Activated naive CD8-positive, alpha-beta T cell treated with anti-CD3 and anti-CD28 coated beads for 36 hours (primary cell): ENCODE measurements at places on chromosomes 6 and 20. TPM values are rescaled to one million over a fixed set of nuclear protein-coding genes. Genes with fewer than 3 reads are reported as not detected.

DNA sequence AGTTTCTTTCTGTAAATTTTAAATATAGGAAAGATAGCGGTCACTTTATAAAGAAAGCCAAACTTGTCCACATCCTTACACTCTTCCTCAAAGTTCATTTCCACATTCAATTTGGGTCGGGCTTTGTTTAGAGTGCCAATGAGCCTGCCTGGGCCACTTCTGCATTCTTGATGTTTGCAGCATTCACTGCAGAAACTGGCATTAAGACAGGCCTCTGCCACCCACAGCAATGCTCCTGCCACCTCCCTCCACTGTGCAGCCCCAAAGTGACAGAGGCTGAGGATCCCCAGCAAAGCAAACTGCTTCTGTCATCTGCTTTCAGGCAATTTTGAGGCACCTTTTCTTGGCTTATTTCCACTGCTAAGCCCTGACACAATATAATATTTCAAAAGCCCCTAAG, 61.2 kb downstream of the TNFAIP3 start:
- peak overlapping the region; percentile 60 for H3K4me3 ChIP-seq
- DNase-seq, result peak; percentile 49
- H3K36me3 ChIP-seq, result peaks cover under 1% of the 10 kb centered on the region
- peak overlapping the region; percentile 98 for H3K27ac ChIP-seq
- no peaks in the 10 kb centered on the region for H3K27me3 ChIP-seq

Gene RAET1G
- total RNA-seq, result not detected

- H3K4me1 ChIP-seq, result peaks cover 46% of the 10 kb centered on the region
- peaks cover 13% of the 10 kb centered on the region for H3K36me3 ChIP-seq
- H3K4me3 ChIP-seq, result no peak overlapping the region
- no peak overlapping the region for H3K27ac ChIP-seq
Observed at GRCh38 chr6:157747370-157747769, 75.7 kb upstream of the SNX9 start.

Gene PRDM13
- not detected for total RNA-seq

DNA sequence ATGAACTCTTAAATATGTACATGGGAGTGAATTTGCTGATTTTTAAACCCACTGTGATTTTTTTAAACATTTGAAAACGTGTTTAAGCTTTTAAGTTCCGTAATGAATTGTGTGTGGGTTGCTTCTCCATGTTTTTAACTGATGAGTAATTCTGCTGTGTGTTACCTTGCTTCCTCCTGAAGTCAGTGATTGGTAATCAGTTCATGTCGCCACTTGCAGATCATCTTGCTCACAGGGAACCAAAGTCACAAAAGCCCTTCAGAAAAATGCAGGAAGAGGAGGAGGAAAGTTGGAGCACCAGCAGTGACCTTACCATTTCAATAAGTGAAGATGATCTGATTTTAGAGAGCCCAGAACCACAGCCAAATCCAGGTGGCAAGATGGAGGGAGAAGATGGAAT, 36.7 kb downstream of the KIZ start:
- no peak for DNase-seq
- H3K4me3 ChIP-seq, result no peak overlapping the region
- H3K27me3 ChIP-seq, result no peaks in the 10 kb centered on the region
- H3K27ac ChIP-seq, result no peak overlapping the region

GRCh38 chr6:90368601-90369000, 72.0 kb upstream of the BACH2 start:
- no peak for DNase-seq
- H3K4me3 ChIP-seq, result no peak overlapping the region
- no peaks in the 10 kb centered on the region for H3K27me3 ChIP-seq
- H3K27ac ChIP-seq, result no peak overlapping the region

Gene PGBD1
- total RNA-seq, result 3.4 TPM

DNA sequence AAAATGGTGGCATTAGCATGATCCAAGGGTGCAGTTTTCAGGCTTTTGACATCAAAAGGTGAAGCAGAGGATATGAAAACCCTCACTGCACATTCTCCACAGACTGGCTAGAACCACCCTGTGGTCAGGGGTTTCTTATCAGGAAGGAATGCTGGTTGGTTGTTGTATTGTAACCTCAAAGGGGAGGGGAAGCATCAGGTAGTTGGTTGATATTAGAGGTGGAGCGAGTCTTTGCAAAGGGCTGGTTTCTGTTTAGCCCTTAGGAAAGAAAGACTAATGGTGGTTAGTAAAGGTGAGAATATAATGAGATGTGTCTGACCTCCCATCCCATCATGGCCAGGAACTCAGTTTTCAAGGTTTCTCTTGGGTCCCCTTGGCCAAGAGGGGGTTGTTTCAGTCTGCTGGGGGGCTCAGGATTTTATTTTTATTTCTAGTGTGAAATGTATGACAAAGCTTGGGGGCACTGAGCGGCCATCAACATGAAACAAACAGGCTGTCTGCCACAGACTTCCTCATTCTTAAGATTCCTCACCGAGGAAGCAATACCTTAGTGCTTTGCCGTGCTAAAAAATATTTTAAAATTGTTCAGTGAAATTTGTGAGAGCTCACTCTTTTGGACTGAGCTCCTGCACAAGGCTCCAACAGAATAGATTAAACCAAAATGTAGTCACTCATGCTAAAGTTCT, 47.5 kb upstream of the PROKR2 start:
- H3K27me3 ChIP-seq, result peaks cover 48% of the 10 kb centered on the region
- peaks cover 3% of the 10 kb centered on the region for H3K36me3 ChIP-seq
- H3K27ac ChIP-seq, result no peak overlapping the region
- H3K4me3 ChIP-seq, result no peak overlapping the region

Gene ZBTB9
- 11.7 TPM for total RNA-seq

DNA sequence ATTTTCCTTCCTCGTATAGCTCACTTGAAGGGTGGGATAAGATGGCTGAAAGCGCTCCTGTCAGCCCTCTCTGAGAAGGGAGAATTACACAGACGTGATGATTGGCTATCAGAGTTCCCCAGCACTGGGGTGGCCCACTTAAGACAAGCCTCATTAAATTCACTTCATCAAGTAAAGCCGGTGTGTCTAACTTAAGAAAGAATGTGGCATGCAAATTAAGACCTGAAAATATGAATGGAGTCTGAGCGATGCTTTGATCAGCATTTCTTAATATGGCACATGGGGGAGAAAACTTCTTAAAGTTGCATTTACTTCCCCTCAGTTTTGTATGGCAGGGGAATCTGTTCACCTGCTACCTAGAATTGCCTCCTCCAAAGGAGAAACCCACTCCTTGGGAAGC, 369.3 kb downstream of the FARS2 start:
- no peak overlapping the region for H3K4me3 ChIP-seq
- DNase-seq, result no peak
- H3K4me1 ChIP-seq, result peaks cover 35% of the 10 kb centered on the region

- no peak for DNase-seq
- no peaks in the 10 kb centered on the region for H3K36me3 ChIP-seq
- no peak overlapping the region for H3K4me3 ChIP-seq
- peaks cover 16% of the 10 kb centered on the region for H3K27me3 ChIP-seq
- no peak overlapping the region for H3K27ac ChIP-seq
Observed at GRCh38 chr20:52889225-52889624, 82.9 kb upstream of the TSHZ2 start.

GRCh38 chr6:20038410-20039204, 173.7 kb downstream of the MBOAT1 start:
- H3K36me3 ChIP-seq, result no peaks in the 10 kb centered on the region
- H3K4me1 ChIP-seq, result no peaks in the 10 kb centered on the region
- DNase-seq, result no peak
- H3K27ac ChIP-seq, result no peak overlapping the region

DNA sequence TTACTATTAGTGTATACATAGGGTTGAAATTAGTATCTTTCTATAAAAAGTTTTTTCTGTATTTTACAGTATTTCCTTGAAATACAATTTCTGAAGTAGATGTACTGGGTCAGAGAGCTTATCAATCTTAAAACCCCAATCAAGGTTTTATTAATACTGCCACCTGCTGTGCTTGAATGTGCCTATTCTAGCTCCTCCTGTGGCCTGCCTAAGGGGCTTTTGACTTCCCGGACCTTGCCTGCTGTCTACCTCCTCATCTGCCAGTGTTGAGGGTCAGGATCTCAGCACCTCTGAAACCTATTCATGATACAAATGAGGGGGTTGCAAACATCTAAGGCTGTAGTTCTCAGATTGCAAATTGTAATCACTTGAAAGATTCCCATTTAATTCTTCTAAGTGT, 9.2 kb downstream of the PACRG start:
- H3K27me3 ChIP-seq, result peaks cover 2% of the 10 kb centered on the region
- no peak overlapping the region for H3K27ac ChIP-seq

DNA sequence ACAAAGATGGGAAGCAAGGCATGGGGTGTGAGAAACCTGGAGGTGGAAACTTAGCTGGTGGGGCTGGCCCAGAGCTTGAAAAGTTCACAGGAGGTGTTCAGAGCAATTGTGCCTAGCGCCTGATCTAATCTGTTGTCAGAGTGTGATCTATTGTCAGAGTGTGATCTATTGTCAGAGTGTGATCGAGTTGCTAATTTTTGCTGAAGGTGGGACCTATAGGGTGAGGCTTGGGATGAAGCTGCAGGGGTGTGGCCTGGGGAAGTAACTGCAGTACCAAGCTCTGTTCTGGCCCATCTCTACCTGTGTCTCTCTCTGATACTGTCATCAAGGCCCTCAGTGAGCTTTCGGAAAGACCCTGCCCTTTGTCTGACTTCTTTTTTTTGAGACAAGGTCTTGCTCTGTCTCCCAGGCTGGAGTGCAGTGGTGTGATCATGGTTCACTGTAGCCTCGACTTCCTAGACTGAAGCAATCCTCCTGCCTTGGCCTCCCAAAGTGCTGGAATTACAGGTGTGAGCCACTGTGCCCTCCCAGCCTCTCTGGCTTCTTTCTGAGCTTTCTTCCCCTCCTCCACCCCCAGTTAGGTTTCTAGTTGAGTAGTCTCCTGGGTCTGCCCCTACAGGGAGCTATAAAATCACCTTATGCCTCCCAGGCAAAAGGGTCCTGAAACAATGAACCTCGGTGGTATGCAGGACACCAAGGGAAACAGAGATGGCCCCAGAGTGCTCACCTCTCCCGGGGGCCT, 150.8 kb upstream of the RNF24 start:
- H3K4me3 ChIP-seq, result no peak overlapping the region
- peaks cover 24% of the 10 kb centered on the region for H3K4me1 ChIP-seq
- no peak for DNase-seq
- peaks cover 7% of the 10 kb centered on the region for H3K27me3 ChIP-seq
- no peak overlapping the region for H3K27ac ChIP-seq

GRCh38 chr20:62685781-62686555, 22.7 kb upstream of the NTSR1 start:
- peaks cover 7% of the 10 kb centered on the region for H3K4me1 ChIP-seq
- H3K27ac ChIP-seq, result no peak overlapping the region
- H3K27me3 ChIP-seq, result no peaks in the 10 kb centered on the region
- no peak for DNase-seq

DNA sequence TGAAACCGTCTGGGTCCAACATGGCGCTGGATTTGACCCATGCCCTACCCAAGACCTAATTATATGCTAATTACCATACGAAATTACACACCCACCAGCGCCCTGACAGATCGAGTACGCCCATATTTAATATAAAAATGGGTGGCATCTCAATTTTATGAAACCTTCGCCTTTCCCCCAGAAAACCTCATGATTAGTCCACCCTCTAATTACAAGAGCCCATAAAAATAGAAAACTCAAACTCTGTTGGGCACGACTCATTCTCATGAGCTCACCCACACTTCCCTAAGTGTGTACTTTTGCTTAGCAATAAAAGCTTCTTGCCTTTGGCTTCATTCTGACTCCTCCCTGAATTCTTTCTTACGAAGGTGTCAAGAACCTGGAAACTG, 136.4 kb downstream of the OR2B2 start:
- H3K4me1 ChIP-seq, result peaks cover 9% of the 10 kb centered on the region
- no peak for DNase-seq
- peaks cover 36% of the 10 kb centered on the region for H3K27me3 ChIP-seq
- no peak overlapping the region for H3K4me3 ChIP-seq

GRCh38 chr20:49569411-49570115, 1.6 kb upstream of the PTGIS start:
- no peaks in the 10 kb centered on the region for H3K36me3 ChIP-seq
- no peak overlapping the region for H3K4me3 ChIP-seq
- peaks cover 64% of the 10 kb centered on the region for H3K27me3 ChIP-seq
- H3K27ac ChIP-seq, result no peak overlapping the region
- peaks cover 8% of the 10 kb centered on the region for H3K4me1 ChIP-seq

Gene SLC18B1
- total RNA-seq, result 9.7 TPM
